ENCODE measurements at places on chromosomes 7 and 10. TPM values are rescaled to one million over a fixed set of nuclear protein-coding genes. Genes with fewer than 3 reads are reported as not detected.

DNA sequence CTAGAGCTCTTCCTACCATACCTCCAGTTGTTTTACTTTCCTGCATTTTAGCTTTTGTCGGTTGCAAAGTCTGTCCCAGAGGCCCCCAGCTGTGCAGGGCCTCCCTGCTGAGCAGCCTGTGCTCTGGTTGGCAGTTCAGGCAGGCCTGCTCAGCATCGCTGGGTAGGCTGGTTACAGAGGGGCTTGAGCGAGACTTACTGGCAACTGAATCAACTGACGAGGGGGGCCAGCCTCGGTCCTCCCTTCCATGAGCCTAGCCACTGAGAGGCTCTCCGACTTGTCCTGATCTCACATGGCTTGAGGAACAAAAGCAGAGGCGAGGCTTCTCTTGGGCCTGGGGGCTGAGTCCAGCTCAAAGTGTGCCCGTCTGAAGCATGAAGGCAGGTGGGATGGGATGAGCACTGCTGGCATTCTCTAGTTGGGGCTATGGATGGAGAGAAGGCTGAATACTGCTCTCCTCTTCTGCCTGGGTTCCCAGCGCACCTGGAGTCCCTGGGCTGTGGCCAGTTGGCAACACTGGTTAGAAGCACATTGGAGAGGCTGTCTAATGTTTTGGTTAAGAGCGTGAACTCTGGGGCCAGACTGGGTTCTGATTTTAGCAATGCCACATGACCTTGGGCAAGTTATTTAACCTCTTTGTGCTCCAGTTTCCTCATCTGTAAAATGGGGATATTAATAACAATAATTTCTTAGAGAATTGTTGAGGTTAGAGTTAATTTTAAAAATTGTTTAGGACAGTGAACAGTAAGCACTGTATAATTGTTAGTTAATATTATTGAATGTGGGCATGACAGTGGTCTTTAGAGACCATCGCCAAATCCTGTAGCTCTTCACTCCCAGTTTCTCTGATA lies 6.9 kb upstream of the SFRP5 start:
- no peak overlapping the region for H3K4me3 ChIP-seq
- H3K4me1 ChIP-seq, result peaks cover 25% of the 10 kb centered on the region
- peak; percentile 38 for DNase-seq

GRCh38 chr7:25263337-25263736 lies 35.1 kb upstream of the NPVF start:
- DNase-seq, result no peak
- H3K27me3 ChIP-seq, result no peaks in the 10 kb centered on the region
- no peaks in the 10 kb centered on the region for H3K4me1 ChIP-seq
- H3K4me3 ChIP-seq, result no peak overlapping the region
- no peaks in the 10 kb centered on the region for H3K36me3 ChIP-seq
- H3K27ac ChIP-seq, result no peak overlapping the region

- H3K4me1 ChIP-seq, result peaks cover 27% of the 10 kb centered on the region
- no peaks in the 10 kb centered on the region for H3K36me3 ChIP-seq
- H3K27ac ChIP-seq, result no peak overlapping the region
- peak; percentile 55 for DNase-seq
- H3K4me3 ChIP-seq, result peak overlapping the region; percentile 94
These were observed 649 bp downstream of the IDE start for GRCh38 chr10:92573091-92573797.

DNA sequence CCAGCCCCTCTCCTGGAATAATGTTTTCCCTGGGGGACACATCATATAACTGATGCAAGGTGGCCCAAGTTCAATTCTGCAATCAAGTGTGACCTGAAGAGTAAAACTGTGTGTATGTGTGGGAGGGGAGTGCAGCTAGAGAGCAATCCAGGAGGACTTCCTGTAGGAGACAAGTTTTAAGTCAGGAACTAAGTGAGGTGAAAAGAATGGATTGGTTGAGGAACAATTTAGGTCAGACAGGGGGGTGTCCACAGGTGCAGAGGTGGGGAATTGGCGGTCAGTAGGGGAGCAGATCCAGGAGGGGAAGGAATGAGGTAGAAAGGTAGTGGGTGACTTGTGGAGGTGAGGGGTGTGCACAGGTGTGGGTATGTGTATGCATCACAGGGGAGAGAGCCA lies 82.6 kb downstream of the NEURL1 start:
- H3K27ac ChIP-seq, result no peak overlapping the region
- no peaks in the 10 kb centered on the region for H3K4me1 ChIP-seq
- no peaks in the 10 kb centered on the region for H3K36me3 ChIP-seq
- H3K4me3 ChIP-seq, result no peak overlapping the region

DNA sequence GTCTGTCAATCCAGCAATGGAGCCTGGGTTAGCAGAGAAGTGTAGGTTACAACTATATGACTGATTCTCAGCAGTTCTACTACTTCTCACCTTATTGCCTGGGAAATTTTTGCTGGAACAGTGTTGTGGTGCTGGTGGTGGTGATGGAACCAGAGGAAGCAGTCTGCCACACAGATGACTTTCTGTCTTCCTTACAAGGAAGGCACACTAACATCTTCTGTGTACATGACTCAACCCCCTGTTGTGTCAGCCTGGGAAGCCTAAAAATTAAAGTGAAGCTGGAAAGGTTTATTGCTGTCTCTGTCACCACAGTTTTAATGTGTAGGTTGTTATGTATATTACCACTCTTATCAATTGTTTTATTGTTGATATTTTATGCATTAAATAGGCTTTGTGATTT lies 40.3 kb downstream of the ANKRD7 start:
- DNase-seq, result no peak
- no peaks in the 10 kb centered on the region for H3K4me1 ChIP-seq
- H3K4me3 ChIP-seq, result no peak overlapping the region
- H3K36me3 ChIP-seq, result no peaks in the 10 kb centered on the region
- no peaks in the 10 kb centered on the region for H3K27me3 ChIP-seq
- H3K27ac ChIP-seq, result no peak overlapping the region

- H3K27me3 ChIP-seq, result no peaks in the 10 kb centered on the region
- no peak overlapping the region for H3K4me3 ChIP-seq
- H3K27ac ChIP-seq, result no peak overlapping the region
- no peak for DNase-seq
- H3K4me1 ChIP-seq, result no peaks in the 10 kb centered on the region
These were observed 19.1 kb upstream of the GPAM start for GRCh38 chr10:112202561-112203241.

- H3K4me3 ChIP-seq, result no peak overlapping the region
- 0 out of 2 replicates have a peak, but pooled peaks cover 3% of the 10 kb centered on the region for H3K36me3 ChIP-seq
- no peaks in the 10 kb centered on the region for H3K27me3 ChIP-seq
- H3K4me1 ChIP-seq, result peaks cover 11% of the 10 kb centered on the region
These were observed 17.1 kb downstream of the COL13A1 start for GRCh38 chr10:69818676-69819239.

GRCh38 chr10:125316436-125316835 lies 156.1 kb upstream of the CTBP2 start:
- DNase-seq, result no peak
- no peaks in the 10 kb centered on the region for H3K27me3 ChIP-seq
- no peak overlapping the region for H3K4me3 ChIP-seq
- no peak overlapping the region for H3K27ac ChIP-seq

DNA sequence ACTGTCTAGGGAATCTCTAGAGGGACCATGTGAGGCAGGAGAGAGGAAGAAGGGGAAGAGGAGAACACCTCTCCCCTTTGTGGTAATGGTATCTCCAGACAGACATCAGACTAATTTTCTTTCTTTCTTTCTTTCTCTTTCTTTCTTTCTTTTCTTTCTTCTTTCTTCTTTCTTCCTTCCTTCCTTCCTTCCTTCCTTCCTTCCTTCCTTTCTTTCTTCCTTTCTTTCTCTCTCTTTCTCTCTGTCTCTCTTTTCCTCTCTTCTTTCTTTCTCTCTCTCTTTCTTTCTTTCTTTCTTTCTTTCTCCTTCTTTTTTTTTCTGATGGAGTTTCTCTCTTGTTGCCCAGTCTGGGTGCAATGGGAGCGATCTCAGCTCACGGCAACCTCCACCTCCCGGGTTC lies 73.2 kb upstream of the PAX2 start:
- no peak overlapping the region for H3K27ac ChIP-seq
- peaks cover 64% of the 10 kb centered on the region for H3K27me3 ChIP-seq
- no peak overlapping the region for H3K4me3 ChIP-seq
- H3K4me1 ChIP-seq, result peaks cover 22% of the 10 kb centered on the region

DNA sequence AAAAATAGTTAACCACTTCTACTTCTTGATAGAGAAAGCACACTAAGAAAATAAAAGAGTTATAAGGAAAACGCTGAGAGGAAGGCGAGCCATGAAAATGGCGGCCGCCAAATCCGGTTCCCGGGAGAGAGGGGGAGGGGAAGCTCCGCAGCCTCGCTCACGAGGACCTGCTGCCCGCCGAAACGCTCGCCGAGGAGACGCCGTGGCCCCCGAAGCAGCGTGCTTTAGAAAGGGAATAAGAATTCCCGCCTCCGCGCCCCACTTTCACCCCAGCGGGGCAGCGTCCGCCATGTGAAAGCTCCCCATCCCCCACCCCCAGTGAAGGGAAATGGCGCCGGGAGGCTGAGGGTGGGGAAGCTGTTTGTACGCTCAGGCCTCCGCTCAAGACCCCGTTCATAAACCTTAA lies 505 bp downstream of the HNRNPA2B1 start:
- H3K27me3 ChIP-seq, result no peaks in the 10 kb centered on the region
- peak overlapping the region; percentile 99 for H3K27ac ChIP-seq
- peaks cover 27% of the 10 kb centered on the region for H3K4me1 ChIP-seq
- peaks cover 44% of the 10 kb centered on the region for H3K36me3 ChIP-seq
- peak overlapping the region; percentile 71 for H3K4me3 ChIP-seq

GRCh38 chr10:100357059-100357858 lies 10.2 kb downstream of the SCD start:
- no peaks in the 10 kb centered on the region for H3K27me3 ChIP-seq
- H3K27ac ChIP-seq, result peak overlapping the region; percentile 71
- H3K36me3 ChIP-seq, result peaks cover 95% of the 10 kb centered on the region

DNA sequence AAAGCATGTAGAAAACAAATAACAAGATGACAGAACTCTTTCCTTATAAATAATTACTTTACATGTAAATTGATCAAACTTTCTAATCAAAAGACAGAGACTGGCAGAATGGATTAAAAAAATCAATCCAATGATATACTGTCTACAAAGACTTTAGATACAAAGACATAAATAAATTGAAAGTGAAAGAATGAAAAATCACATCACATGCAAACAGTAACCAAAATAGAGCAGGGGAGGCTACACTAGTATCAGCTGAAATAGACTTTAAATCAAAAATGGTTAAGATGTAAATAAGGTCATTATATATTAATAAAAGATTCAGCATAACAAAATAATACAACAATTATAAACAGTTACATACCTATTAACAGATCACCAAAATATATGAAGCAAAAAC lies 97.3 kb downstream of the SNX13 start:
- H3K4me3 ChIP-seq, result no peak overlapping the region
- no peak overlapping the region for H3K27ac ChIP-seq
- no peaks in the 10 kb centered on the region for H3K36me3 ChIP-seq
- no peaks in the 10 kb centered on the region for H3K27me3 ChIP-seq
- DNase-seq, result no peak
- H3K4me1 ChIP-seq, result peaks cover 11% of the 10 kb centered on the region

DNA sequence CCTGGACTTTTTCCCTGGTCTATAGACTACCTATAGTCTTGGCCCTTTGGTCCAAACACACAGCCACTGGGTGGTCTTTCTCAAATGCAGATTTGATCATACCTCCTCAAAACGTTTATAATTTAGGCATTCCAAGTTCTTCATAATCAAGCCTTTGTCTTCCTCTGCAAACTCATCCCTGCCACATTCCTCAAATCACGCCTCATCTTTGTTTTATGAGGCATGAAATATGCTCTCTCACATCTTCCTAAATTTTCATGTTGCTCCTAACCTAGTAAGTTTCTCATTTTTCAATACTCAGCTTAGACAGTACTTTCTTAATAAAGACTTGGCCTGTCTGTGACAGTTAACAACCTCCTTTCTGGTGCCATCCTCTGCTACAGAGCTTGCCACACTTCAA lies 10.9 kb upstream of the HERC4 start:
- no peaks in the 10 kb centered on the region for H3K36me3 ChIP-seq
- no peaks in the 10 kb centered on the region for H3K27me3 ChIP-seq
- no peak overlapping the region for H3K27ac ChIP-seq
- H3K4me3 ChIP-seq, result no peak overlapping the region

The ATOH7 gene
- 1.8 TPM for total RNA-seq

The FRMPD2 gene
- not detected for total RNA-seq

The CYP2E1 gene
- 2.2 TPM for total RNA-seq

The SRRM3 gene
- total RNA-seq, result 9.2 TPM

The C7orf57 gene
- total RNA-seq, result 0.42 TPM

The NKX1-2 gene
- total RNA-seq, result 37.0 TPM

The ITPRID1 gene
- total RNA-seq, result 0.45 TPM
